NCI-H2029 (cell line): ENCODE measurements at places on chromosomes 1 and 21.

GRCh38 chr1:173193639-173194038, 13.5 kb downstream of the TNFSF4 start:
- DNase-seq, result no peak

GRCh38 chr1:218970397-218970990, 203.2 kb upstream of the LYPLAL1 start:
- DNase-seq, result no peak

DNA sequence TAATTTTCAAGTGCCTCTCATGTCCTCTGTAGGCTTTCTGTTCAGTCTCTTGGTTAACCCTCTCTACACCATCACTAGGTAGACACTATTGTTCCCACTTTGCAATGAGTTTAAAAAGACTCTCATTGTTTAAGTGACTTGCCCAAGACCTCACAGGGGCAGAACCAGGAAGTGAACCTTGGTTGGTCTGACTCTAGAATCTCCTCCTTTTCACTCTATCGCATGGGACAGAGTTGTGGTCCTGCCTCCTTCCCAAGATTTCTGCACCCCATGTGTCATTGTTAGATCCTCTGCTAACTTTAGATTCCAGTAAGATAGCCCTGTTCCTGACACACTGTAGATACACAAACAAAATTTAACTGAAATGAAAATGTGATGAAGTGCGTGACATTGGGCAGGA, 481.7 kb upstream of the USP24 start:
- DNase-seq, result no peak

GRCh38 chr1:67044631-67045270, 9.2 kb downstream of the SLC35D1 start:
- no peak for DNase-seq

DNA sequence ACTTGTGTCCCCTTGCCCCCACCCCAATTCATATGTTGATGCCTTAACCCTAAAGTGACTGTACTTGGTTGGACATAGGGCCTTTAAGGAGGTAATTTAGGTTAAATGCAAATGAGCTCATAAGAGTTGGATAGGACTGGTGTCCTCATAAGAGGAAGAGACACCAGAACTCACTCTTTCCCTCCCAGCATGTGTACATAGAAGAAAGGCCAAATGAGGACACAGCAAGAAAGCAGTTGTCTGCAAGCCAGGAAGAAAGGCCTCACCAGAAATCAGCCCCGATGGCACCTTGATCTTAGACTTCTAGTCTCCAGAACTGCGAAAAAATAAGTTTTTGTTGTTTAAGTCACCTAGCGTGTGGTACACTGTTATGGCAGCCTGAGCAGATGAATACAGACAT, 45.5 kb downstream of the RAB3GAP2 start:
- no peak for DNase-seq

GRCh38 chr1:243763806-243764205, 86.2 kb downstream of the AKT3 start:
- DNase-seq, result no peak
